ENCODE measurements at places on chromosomes 1 and 21.
A peak's percentile ranks its signal among the peaks of the same experiment; 100 is the strongest.

DNA sequence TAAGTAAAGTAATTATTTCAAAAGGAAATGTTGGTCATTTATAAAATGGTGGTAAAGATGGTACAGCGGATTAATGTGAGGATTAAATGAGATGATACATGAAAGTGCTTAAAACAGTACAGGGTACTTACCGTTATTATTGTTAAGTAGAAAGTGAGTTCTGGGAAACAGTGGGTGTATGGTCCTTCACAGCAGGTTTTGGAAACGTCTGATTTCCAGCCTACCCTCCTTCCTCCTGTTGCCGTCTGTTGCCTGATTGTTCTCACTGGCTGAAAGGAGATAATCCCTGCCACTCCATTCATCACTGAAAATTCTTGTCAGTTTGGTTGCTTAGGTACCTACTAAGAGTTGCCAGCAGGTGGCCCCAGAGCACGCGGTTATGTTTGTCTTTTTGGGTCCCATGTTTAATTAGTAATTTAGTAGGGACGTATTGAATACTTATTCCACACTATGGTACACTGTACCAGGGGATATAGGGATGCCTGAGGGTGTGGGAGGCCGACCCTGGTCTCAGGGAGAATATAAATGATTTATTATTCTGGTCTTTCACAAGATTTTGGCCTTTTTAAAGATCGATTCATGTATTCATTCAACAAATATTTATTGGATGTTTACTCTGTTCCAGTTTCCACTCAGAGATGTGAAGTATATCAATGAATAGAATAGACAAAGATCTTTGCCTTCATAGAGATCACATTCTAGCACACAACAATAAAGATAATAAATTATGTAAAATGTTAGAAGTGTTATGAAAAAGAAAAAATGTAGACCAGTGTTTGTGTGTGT is 30.8 kb upstream of the RPTN start:
- DNase-seq, result peak; percentile 71

GRCh38 chr1:25807480-25808390 is 7.7 kb downstream of the SELENON start:
- DNase-seq, result no peak

DNA sequence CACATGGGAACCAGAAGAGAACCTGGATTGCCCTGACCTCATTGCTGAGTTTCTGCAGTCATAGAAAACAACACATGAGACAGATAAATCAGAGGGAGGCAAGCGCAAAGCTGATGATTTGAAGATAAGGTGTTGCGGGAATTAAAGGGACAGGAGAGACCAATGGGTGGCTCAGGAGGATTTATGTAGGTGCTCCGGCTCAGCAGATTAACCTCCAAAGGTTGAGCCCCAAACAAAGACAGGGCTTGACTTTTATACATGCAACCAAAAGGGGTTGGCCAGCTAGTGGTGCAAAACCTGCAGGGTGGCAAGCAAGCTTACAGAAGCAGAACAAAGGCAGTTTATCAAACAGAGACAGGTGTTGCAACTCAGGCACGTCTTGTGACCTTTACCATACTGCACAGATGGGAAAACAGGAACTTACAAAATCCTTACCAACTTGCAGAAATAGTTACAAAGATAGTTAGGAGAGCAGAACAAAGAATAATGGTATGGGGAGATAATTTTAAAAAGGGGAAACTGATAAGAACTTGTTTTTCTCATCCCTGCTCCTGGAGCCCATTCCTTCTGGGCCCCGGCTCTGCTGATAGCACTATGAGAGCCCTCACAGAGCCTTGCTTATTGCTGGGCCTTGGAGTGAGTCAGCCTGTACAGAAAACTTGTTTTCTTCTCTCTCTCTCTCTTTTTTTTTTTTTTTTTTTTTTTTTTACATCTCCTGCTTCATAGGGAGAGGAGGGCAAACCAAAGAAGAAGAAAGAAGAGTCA is 93.6 kb downstream of the SNRPE start:
- DNase-seq, result no peak

DNA sequence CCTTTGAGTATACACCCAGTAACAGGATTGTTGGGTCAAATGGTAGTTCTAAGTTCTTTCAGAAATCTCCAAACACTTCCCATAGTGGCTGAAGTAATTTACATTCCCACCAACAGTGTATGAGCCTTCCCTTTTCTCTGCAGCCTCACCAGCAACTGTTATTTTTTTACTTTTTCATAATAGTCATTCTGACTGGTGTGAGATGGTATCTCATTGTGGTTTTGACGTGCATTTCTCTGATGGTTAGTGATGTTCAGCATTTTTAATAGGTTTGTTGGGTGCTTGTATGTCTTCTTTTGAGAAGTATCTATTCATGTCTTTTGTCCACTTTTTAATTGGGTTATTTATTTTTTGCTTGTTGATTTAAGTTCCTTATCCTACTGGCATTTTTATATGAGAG is 26.4 kb upstream of the LAMC1 start:
- no peak for DNase-seq

GRCh38 chr21:18424276-18424675 is 20.7 kb upstream of the TMPRSS15 start:
- no peak for DNase-seq

- DNase-seq, result no peak
These were observed 13.5 kb upstream of the BCL10 start for GRCh38 chr1:85289848-85290335.

DNA sequence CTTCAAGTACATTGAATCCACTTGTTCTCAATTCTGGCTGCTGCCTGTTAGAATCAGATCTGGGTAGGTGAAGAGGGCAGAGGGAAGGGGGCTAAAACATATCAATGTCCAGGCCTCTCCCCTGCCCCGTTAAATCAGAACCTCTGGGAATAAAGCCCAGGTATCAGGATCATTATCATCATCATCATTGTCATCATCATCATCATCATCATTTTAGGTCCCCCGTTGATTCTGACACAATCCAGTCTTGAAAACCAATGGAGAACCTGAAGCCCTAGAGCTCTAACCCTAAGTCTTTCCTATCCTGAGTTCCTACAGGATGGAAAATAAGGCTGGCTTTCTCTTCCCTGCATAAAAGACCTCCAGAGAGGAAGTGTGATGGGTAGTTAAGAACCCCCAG is 93.1 kb downstream of the TAS1R2 start:
- no peak for DNase-seq

GRCh38 chr1:219444474-219444873 is 168.4 kb downstream of the ZC3H11B start:
- no peak for DNase-seq

DNA sequence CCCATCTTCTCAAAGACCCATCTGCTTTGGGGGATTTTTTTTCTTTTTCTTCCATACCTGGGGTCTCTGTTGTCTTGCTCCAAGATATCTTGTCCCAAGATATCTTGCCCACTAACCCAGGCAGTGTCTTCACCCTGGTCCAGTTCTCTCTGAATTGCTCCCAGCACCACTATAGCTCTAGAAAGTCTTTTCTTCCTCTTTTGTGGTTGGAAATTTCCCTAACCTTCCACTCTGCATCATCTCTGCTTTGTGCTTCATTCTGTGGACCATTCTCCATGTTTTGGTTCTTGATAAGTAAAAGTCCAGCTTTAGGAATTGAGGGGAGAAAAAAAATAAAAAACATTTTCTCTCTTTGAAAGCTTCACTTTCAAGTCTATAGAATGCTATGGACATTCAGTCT is 20.9 kb downstream of the STYXL2 start:
- DNase-seq, result no peak

DNA sequence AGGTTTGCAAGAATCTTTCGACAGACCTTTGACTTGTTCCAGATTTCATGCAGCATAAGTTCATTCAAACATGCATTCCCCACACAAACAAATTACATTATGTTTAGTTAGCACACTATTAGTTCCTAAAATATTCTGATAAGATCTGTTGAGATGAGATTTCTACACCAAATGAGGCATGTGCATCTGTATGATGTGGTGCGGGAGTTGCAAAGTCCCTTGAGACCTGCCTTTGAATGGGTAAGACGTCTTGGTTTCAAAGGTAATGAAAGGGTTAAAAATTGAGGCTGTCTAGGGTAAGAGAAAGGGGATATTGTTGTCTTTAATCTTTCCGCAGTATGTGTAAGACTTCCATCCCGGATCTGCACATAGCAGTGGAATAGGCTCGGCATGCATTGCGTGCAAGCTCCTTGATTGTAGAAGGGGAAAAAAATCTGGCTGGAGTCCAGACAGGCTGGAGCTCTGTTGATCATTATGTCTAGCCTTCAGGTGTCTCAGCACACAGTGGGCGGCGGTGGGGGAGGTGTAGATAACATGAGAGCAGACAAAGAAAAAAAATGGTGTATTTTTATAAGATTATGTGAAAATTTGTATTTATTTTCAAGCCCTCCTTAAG is 296.6 kb downstream of the PTPRC start:
- peak; percentile 52 for DNase-seq

DNA sequence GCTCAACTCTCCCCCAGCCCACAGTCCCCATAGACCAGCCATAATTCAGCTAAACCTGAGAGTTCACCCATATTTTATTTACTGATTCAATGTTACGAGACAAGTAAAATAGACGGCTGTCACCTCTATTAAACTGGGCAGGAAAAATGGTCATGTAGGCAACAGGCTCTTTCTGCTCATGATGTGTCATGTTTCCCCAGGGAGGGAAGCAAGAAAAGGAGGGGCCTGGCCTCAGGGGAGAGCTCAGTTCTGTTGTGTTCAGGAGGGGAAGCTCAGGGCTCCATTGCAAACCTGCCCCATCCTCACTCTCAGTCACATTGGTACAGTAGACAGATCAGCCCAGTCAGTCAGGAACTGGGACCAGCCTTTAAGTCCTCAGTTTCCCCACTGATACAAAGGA is 12.8 kb downstream of the GRIK3 start:
- DNase-seq, result no peak

GRCh38 chr1:204863024-204863423 is 7.6 kb upstream of the NFASC start:
- DNase-seq, result no peak

GRCh38 chr1:235160383-235160956 is 580 bp downstream of the RBM34 start:
- DNase-seq, result no peak

DNA sequence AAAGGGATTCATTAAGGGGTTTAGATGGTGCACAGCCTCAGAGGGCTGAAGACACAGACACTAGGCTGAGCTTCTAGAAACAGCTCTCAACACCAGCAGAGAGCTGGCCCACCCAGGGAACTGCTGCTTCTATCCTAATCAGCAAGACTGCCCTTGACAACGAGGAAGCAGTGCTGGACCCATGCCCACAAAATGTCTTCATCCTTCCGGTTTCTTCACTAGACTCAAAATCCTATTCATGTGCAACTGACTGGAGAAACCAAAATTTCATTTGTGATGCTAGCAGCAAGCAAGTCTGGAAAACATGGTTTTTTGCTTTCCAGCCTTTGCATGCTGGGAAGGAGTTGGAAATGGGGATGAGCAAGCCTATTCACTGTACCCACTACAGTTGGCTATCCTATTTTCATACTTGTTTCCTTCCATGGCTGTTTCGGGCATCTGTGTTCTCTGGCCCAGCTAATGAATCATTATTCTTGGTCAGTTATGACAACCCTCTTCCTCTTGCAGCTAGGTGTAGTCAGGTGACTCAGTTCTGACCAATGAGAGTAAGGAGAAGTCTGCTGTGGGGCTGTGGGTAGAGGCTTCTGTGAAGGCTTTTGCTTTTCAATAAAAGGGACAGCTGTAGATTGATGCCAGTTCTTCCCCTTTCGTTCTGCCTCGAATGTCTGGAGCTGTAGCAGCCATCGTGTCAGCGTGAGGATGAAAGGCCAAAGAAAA is 14.6 kb upstream of the TMEM61 start:
- no peak for DNase-seq

DNA sequence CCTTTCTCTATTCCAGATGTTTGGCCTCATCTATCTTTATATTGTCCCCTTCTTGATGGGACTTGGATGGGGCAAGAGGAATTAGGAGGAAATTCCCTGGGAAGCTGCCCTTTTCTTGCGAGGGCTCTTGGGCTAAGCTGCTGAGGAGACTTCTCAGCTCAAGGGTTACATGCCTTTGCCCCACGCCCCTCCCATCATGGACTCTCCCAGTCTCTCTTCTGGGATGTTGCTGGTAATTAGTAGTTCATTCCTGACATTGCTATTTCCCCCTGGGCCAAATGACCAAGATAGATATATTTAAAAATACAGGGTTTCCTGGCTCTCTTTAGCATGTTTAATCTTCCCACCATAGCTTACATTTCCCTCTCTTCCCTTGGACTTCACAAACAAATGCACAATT is 90.6 kb upstream of the RALGPS2 start:
- no peak for DNase-seq

DNA sequence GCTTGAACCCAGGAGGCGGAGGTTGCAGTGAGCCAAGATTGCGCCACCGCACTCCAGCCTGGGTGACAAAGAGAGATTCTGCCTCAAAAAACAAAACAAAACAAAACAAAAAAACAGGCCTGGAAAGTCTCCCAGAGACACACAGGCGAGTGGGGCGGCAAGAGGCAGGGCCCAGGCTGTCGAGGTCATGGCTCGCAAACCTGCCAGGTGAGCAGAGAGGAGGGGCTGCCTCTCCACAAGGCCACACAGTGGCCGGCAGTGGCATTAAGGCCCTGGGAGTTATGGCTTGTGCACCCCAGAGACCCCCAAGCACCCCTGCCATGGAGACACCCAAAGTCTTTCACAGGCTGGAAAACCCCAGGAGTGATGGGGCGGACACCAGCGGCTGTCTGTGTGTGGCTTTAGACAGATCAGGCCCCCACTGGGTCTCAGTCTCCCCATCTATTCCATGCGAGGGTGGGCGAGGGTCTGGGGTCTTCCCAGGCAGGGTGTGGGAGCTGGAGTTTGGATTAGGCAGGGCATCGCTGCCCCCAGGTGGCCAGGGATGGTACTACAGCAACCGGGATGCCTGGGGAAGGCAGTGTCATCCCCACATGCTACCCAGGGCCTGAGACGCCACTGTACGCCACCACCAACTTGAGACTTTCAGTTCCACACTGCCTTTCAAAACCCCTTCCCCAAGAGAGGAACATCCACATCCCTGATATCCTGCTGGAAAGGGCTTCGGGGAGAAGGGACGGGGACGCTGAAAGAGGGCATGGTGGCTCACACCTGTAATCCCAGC is 7.3 kb upstream of the CTRC start:
- peak; percentile 67 for DNase-seq

GRCh38 chr1:43565600-43566360 is 35.1 kb downstream of the PTPRF start:
- peak; percentile 35 for DNase-seq

- DNase-seq, result no peak
These were observed 38.7 kb upstream of the BECN2 start for GRCh38 chr1:241918879-241919278.

All from stimulated activated CD4-positive, alpha-beta T cell treated with anti-CD3 and anti-CD28 coated beads, Interleukin-1b, Interleukin-23, amount 100 ng/mL, for 48 hours (primary cell).